ENCODE measurements at places on chromosomes 5 and 9.
A peak's percentile ranks its signal among the peaks of the same experiment; 100 is the strongest.

- peak; percentile 20 for DNase-seq
Observed at GRCh38 chr9:113548221-113549041, 84.9 kb downstream of the RGS3 start.

- no peak for DNase-seq
Observed at GRCh38 chr5:135649435-135649834, 70.6 kb upstream of the CXCL14 start.

- DNase-seq = no peak
Observed at GRCh38 chr9:18678821-18679590, 205.1 kb downstream of the ADAMTSL1 start.

- DNase-seq = no peak
Observed at GRCh38 chr5:39977066-39977655, 552.4 kb upstream of the DAB2 start.

DNA sequence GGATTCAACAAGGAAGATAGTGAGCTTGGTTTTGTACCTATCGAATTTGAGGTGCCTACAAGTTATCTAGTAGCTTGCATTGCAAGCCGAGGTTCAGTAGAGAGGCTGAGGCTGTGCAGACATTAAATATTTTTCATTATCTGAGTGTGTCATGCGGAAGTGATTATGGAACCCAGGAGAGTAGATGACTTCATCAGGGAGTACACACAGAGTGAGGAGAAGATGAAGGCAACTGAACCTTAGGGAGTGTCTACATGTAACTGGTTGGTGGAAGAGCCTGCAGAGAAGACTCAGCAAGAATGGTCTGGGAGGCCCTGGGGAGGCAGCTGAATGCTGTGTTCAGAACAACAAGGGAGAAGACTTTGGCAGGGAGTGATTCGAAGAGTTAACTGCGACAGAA, 393.9 kb downstream of the ARHGEF28 start:
- DNase-seq = no peak

- DNase-seq = no peak
Observed at GRCh38 chr9:125378778-125379177, 117.2 kb downstream of the GAPVD1 start.

- DNase-seq = peak; percentile 28
Observed at GRCh38 chr5:149240354-149240998, 31.2 kb upstream of the AFAP1L1 start.

- DNase-seq = no peak
Observed at GRCh38 chr5:150409638-150410523, 2.8 kb downstream of the CD74 start.

DNA sequence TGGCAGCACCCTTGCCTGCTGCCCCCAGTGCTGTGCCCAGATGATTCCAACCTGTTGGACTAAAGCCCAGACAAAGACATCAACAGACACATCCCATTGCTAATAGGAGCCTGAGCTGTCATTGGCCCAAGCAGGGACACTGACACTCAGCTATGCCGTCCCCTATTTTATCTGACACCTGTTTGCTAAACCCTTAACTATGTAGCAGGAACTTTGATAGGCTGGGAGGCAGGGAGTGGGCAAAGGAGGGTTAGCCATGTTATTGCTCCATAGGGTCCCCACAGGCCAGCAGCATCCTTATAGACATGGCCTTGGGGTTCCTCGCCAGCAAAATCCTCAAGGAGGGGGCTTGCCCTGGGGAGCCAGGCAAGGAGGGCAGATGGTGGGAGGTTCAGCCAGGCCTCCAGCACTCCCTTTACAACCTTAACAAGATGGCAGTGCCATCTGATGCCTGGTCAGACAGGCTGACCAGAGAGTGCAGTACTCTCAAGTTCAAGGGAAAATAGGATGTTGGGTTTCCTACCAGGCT, 50.4 kb upstream of the CDKN2AIPNL start:
- DNase-seq = no peak

GRCh38 chr5:88686726-88687125, 196.3 kb downstream of the MEF2C start:
- no peak for DNase-seq

- DNase-seq = no peak
Observed at GRCh38 chr9:84592918-84593317, 76.6 kb upstream of the NTRK2 start.

DNA sequence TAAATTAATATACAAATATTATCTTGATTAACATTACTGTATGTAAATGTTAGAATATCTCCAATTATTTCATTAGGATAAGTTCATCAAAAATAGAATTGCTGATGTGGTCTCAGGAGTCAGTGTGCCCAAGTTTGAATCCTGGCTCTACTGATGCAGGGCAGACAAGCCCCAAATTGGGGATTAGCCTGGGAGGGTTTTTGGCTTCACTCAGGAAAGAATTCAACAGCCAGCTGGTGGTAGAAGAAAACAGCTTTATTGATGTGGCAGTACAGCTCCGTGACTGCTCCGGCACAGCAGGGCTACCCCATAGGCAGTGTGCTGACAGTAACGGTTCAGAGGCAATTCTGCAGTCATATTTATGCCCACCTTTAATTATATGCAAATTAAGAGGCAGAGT, 32.5 kb downstream of the COL27A1 start:
- no peak for DNase-seq

DNA sequence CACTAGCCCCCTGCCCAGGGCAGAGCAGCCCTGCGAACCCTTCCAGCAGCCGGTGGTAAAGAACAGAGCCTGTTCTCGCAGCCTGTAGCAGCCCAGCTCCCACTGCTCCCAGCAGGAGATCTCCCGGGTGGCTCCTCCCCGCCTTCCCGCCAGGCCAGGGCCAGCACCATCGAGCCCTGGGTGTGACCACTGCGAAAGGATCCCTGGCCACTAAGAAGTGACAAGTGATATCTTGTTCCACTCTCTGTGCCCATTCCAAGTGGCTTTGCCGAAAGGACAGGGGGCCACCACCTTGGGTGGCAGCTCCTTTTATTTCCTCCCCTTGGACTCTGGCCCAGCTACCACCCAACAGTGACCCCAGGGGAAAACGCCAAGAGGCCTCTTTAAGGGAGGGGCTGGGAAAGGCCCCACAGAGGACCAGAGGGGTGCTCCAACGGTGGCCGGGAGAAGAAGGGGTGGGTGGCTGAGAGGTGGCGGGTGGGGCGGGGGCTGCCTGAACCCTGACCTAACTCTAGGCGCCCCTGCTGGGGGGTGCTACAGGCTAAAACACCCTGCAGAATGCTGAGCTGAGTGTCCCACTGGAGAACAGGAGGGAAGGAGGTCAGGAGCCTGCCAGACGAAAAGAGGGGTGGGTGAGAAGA, 1.6 kb downstream of the NACC2 start:
- no peak for DNase-seq
